ENCODE measurements at places on chromosomes 5 and 9.

DNA sequence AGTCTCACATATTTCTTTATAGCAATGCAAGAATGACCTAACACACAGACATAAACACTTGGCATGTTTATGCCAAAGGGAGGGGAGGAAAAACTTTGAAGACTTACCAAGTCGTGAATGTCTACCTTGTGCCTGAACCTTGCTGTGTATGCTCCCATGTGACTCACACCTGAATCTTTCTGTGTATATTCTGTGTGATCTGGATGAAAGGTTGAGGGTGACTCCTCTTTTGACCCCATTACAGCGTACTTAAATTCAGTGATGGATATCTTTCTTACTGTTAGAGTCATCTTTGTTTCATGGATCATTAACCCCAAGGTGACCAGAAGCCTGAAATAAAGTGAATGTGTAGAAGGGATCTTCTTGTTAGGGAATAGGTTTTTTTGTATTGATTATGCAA lies 52.9 kb upstream of the PTGER4 start:
- DNase-seq: no peak

GRCh38 chr9:97943308-97943855 lies 5.4 kb upstream of the HEMGN start:
- DNase-seq: no peak

DNA sequence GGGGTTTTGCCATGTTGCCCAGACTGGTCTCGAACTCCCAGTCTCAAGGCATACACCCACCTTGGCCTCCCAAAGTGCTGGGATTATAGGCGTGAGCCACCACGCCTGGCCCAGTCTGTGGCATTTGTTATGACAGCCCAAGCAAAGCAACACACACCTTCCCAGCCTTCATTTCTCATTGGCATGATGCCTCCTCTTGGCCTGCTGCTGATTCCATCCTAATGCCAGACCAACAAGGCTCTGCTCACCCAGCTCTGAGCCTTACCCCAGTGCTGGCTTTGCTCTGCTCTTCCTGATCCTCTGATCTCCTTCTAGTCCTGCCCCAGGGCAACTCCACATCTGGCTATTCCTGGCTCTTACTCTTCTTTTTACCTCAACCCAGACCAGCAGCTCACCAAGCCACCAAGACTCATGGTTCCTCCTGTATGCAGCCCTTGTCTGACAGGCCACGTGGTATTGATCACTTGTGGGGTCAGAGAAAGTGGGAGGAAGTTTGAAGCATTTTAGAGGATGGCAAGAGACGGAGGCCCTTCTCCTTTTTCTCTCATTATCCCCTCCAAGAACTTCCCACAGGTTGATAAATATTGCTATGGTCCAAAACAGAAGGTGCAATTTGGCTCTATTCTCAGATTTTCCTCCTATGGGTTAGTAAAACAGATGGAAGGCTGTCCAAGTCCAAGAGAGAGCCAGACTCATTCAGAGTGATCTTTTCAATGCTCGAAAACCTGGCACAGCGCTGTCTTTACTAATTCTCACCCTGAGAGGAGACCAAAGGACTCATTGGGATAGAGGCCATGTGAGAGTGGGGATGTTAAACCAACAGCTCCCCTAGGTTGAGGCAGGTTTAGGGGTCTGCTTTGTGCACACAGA lies 958 bp downstream of the CD180 start:
- no peak for DNase-seq

DNA sequence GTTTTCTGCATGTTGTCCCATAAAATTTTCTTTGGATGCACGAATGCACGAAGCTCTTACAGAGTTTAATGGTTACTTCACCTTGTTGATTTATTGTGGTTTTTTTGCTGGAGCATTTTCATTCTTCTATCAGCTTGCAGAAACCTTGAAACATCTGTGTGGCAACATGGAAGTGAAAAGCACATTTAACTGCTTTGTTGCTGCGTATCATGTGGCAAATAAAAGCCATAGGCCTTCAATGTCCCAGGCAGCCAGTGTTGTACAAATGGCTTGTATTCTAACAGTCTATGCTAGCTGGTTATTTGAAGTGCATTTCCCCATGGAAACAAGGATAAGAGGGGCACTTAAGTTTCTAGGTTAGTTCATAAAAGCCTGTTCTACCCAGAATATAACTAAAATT lies 42.5 kb upstream of the RASGRF2 start:
- DNase-seq: no peak

DNA sequence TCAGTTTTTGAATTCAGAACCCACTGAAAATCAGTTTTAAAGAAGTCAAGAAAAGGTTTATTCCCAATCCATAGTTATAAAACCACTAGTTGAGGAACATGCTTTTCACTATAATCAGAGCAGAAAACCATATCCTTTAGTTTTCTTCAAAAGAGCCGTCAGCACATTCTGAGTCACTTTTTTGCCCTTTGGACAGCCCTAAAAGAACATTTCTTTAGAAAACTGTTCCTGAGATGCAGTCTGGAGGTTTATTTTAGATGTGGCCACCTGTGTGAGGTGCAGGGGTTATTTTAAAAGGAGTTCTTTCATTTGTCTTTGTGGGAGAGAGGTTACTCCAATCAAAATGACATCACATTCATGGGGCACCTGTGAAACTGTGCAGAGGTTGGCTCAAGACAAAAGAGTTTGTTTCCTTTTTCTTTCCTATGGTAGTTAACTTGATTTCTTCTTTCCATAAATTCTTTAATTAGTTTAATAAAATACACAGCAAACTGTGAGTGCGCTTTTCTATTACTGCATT lies 221.6 kb upstream of the RPS23 start:
- DNase-seq: no peak

DNA sequence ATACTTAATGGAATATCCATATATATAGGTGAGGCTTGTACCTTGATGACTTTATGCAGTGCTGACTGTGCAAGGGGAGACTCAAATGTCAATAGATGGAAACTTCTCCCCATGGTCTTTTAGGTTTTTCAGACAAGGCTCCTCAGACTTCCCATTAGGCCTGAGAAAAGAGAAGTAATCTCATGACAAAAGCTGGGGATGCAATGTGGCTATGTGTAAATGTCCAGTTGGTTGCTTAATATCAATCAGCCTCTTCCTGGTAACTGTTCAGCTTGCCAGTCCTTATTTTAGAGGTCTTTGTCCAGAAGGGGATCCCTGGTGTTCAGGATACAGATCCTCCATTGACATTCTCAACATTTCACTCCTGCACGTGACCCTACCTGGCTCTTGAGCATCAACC lies 621.1 kb upstream of the CDH18 start:
- no peak for DNase-seq

DNA sequence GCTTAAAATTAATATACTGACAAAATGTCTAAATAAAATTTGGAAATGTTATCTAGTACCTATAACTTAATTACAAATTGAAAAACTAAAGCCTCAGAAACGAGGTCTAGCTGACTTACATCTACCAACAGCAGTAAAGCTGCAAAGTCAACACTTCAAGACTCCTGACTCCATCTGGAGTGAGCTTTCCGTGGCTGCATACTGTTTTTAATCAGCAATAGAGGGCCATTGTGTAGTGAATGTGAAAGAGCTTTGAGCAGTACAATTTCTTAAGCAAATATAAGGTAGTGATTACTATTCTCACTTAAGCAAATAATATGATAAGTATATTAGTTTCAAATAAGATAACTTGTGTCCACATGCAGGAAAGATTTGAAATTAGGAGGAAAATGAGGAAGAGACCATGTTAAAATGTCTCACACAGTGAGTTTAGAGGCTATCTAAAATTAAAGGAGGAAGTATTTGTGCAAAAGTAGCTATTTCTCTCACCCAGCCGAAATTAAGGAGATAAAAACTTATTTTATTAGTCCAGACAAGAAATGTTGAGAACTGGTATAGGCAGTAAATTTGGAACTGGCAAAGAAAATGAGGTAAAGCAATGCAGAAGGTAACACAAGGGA lies 6.4 kb downstream of the SPINK6 start:
- no peak for DNase-seq

- no peak for DNase-seq
Observed at GRCh38 chr9:130421802-130422276, 22.9 kb upstream of the ASS1 start.

- peak; percentile 55 for DNase-seq
Observed at GRCh38 chr5:10343486-10343885, 10.0 kb upstream of the MARCHF6 start.

GRCh38 chr5:89270901-89271300 lies 387.9 kb upstream of the MEF2C start:
- DNase-seq: no peak

GRCh38 chr5:61995486-61995885 lies 310.5 kb upstream of the KIF2A start:
- DNase-seq: no peak

GRCh38 chr9:100473276-100474081 lies 530 bp downstream of the TMEFF1 start:
- DNase-seq: peak; percentile 16

GRCh38 chr5:14915291-14915952 lies 43.8 kb upstream of the ANKH start:
- DNase-seq: no peak

DNA sequence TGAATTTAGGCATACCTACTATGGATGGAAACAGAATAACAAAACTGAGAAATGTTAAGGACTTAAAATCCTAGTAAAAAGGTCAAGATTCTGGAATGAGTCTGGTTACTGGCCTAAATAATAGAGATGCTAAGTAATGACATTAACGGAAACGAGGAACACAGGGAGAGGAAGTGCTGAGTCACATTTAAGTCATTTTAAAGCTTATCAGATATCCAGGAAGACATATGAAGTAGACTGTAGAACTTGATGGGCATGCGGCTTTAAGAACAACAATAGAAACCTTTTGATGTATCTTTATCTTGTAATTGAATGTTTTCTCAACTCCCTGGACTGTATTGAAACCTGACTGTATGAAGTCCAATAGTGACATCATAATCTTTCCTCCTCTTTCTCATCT lies 1251.4 kb upstream of the CDH6 start:
- no peak for DNase-seq

DNA sequence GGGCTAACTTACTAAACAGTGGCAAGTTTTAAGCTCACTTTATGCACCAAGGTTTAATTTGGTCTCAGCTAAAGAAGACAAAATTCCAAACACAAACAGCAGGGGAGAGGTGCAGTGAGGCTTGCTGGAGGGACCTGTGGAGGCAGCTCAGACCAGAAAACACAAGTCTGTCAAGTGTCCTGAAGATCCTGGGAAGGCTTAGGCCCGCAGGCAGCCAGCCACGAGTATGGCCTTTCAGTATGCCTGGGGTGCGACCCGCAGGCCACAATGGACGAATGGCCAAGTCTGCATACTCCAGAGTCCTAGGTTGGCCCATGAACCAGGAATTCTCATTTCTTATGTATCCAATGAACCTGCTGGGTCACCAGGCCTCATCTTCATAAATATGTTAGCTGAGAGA lies 9.3 kb downstream of the CCNI2 start:
- DNase-seq: no peak

DNA sequence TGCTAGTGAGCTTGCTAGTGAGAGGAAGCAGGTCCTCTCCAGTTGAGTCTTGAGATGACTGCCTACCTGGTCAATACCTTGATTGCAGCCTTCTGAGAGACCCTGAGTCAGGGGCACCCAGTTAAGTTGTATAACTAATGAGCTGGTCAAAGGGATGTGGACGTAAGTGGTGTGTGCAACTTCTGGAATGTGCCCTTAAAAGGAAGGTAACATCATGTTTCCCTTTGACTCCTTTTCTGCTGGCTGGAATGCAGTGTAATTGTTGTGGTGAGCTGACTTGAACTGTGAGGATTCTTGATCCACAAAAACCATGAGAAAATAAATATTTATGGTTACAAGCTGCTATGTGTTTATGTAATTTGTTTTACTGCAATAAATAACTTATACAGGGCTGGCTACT lies 2.4 kb upstream of the SNX2 start:
- DNase-seq: peak; percentile 37

DNA sequence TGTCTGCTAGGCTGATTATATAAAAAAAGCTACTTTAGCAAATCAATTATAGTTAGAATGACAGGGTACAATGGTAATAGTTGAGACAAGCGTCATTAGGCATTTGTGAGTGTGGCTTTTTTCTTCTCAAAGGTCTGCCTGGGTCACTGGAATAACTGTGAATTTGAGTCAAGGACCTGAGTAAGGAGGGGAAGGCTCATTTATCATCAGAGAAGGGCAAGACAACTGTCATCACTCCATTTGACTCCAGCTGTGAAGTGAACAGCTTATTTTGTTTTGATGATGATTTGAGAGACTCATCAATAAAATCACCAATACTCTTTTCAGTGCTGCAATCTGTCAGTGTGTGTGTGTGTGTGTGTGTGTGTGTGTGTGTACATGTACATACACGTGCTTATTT lies 118.6 kb downstream of the MAT2B start:
- DNase-seq: no peak

DNA sequence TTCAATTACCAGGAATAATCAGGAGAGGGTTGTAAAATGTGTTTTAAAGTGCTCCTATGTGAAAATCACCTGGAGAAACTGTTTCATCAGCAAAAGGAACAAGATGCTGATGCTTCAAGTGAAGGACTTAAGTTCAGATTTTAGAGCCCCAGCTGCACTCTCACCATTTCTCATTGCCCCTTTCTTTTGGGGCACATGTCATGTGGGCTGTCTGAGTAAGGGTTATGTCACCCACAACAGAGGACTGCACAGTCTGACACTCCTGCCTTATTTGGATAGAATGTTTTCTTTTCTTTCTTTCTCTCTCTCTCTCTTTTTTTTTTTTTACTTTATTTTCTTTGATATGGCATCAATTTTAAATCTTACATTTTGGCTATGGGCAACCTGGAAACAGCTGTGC lies 204.1 kb upstream of the EFNA5 start:
- DNase-seq: no peak

GRCh38 chr9:127344368-127345000 lies 52.5 kb upstream of the SLC2A8 start:
- no peak for DNase-seq

- DNase-seq: no peak
Observed at GRCh38 chr9:93108291-93109041, 12.4 kb downstream of the CARD19 start.

DNA sequence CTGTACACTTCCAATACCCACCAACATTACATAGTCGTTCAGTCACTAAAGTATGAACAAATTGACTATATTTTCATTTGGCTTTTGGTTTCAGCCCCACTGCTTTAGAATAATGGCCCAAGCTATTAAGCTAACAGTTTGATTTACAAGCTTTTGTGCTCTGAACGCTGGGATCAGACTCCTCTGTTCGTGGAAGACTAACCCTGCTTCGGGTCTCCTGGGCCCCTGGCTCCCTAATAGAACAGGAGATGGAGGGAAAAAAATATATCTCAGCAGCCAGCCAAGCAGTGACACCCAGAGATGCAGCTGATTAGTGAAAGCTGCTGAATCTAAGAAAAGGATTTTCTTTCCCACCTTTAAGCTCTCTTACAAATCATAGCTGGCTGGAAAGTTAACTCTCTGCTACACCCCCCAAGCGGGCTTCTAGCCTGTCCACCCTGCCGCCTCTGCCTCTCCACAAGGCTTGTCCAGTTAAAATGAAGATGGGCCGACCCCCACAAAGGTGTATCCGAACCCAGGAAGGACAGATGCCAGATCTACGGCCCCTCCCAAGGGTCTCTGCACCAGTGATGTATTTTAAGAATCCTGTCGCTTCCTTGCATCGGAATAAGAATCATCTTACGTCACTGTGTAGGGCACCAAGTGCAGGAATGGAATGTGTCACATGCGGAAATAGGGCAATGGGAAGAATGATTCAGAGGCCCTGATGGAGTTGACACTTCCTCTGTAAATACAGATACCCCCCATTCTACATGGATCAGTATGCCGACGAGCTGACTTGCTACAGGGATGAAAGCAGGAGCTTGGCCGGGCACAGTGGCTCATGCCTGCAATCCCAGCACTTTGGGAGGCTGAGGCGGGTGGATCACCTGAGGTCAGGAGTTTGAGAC lies 33.4 kb upstream of the BARHL1 start:
- no peak for DNase-seq

GRCh38 chr9:91654527-91654926 lies 230.9 kb upstream of the NFIL3 start:
- no peak for DNase-seq

GRCh38 chr9:135135171-135135928 lies 47.9 kb downstream of the OLFM1 start:
- DNase-seq: no peak
